Activated CD4-positive, alpha-beta memory T cell treated with anti-CD3 and anti-CD28 coated beads, Interleukin-2, amount 10 ng/mL, durations not matched to agents 7 days and 5 days (primary cell): ENCODE measurements at places on chromosomes 1 and 21.
A peak's percentile ranks its signal among the peaks of the same experiment; 100 is the strongest.

DNA sequence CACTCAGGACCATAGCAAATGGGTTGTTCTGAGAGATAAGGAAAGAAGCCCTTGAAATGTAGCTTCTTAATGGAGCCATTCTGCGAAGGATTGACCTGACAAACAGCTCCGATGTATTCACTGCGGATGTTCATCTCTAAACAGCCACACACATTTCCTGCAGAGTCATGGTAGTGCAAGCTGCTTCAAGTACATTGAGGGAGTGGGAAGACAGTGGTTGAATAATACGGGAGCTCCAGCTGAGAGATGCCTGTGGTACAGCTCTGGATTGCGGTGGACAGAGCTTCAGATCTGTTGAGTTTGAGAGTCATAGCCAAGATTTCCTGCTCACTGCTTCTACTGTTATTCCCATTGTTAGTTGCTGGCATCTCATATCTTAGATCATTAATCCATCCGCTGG, 86.6 kb downstream of the ZBTB18 start:
- peaks cover 7% of the 10 kb centered on the region for H3K4me1 ChIP-seq
- DNase-seq, result no peak
- H3K36me3 ChIP-seq, result no peaks in the 10 kb centered on the region
- H3K4me3 ChIP-seq, result peak overlapping the region; percentile 6
- peaks cover 11% of the 10 kb centered on the region for H3K27me3 ChIP-seq
- no peak overlapping the region for H3K27ac ChIP-seq

- H3K4me1 ChIP-seq, result no peaks in the 10 kb centered on the region
- H3K36me3 ChIP-seq, result peaks cover 17% of the 10 kb centered on the region
- no peak for DNase-seq
- H3K27ac ChIP-seq, result no peak overlapping the region
- no peaks in the 10 kb centered on the region for H3K27me3 ChIP-seq
These were observed 74.4 kb upstream of the TIAM1 start for GRCh38 chr21:31418377-31419001.

DNA sequence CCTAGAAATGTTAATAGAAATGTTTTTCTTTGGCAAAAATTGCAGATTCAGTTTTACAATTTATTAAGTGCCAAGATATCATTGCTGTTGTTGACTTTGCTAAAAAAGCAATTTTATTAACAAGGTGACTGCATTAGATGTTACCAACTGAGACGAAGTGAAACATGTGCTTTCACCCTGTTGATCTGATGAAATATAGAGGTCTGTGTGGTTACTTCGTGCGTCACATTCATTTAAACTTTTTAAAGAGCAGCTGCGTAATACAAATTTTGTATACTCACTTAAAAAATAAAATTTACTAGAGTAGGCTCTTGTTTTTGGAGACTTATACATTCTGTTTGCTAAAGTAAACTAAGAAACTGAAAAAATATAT, 465.7 kb downstream of the USP25 start:
- DNase-seq, result no peak
- H3K36me3 ChIP-seq, result no peaks in the 10 kb centered on the region
- H3K27ac ChIP-seq, result no peak overlapping the region
- no peak overlapping the region for H3K4me3 ChIP-seq
- H3K4me1 ChIP-seq, result no peaks in the 10 kb centered on the region

- H3K4me1 ChIP-seq, result no peaks in the 10 kb centered on the region
- no peak overlapping the region for H3K4me3 ChIP-seq
These were observed 146.0 kb downstream of the MAGI3 start for GRCh38 chr1:113536182-113536780.
